ENCODE measurements at places on chromosomes 11 and 22.

DNA sequence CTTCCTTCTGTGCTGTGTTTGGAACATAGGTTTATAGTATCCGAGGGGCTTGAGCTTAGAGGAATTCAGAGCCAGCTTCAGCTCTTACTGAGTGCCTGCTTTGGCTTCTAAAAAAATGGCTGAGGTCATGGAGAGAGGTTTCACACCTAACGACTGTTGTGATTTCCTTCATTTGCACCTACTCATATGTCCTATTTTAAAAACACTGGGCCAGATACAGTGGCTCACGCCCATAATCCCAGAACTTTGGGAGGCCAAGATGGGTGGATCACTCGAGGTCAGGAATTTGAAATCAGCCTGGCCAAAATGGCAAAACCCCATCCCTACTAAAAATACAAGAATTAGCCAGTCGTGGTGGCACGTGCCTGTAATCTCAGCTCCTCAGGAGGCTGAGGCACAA is 38.3 kb upstream of the SYT13 start:
- DNase-seq: no peak

GRCh38 chr11:8192016-8192895 is 23.4 kb upstream of the RIC3 start:
- peak; percentile 91 for DNase-seq

DNA sequence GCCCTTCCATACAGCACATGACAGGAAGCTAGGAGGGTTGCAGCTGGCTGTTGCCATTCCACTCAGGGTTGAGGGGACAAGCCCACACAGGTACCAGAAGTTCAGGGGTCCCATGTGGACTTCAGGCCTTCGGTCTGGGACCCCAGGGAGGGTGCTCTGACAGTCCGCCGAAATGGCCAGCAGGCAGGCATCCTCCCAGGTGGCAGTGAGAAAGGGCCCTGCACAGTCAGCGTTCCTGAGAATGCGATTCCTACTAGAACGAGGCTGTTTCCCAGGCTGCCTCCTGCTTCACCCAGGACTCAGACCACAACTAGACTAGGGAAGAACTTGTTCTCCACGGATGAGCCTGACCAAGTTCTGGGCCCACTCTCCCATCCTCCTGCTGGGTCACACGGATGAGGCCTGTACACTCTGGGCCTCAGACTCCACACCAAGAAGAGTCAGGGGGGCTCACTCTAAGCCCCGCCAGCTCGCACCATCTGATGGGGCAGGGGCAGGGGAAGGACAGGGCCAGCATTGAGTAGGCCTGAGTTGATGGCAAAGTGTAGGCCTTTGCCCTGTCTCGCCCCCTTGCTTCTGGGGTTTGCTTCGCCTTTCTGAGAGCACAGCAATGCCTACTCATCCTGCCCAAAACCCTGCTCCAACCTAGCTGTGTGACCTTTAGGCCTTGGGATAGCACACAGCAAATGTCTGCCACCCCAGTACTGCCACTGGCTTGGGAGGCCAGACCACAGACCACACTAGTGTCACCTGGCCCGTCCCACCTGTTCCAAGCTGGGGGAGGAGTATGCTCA is 14.0 kb downstream of the KCNQ1OT1 start:
- DNase-seq: peak; percentile 45

DNA sequence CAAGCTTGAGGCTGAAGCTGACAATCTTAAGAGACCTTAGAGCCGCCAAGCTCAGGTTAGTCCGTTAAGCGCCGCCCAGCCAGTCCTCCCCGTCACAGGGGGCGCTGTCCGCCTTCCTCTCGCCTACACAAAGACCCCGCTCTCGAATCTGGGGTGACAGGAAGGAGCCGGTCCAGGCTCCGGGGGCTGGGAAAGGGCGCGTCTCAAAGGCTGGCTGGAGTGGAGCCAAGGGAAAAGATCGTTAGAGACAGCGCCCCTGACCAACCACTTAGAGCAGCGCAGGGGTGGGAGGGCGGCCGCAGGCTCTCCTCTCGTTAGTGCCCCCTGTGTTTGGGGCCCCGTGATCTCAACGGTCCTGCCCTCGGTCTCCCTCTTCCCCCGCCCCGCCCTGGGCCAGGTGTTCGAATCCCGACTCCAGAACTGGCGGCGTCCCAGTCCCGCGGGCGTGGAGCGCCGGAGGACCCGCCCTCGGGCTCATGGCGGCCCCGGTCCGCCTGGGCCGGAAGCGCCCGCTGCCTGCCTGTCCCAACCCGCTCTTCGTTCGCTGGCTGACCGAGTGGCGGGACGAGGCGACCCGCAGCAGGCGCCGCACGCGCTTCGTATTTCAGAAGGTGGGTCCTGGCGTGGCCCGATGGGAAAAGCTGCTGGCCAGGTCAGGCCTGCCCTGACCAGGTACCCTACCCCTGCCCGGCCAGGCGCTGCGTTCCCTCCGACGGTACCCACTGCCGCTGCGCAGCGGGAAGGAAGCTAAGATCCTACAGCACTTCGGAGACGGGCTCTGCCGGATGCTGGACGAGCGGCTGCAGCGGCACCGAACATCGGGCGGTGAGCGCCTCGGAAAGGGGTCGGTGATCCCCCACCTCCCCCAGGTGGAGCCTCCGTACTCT is at the start of gene MUS81:
TSS of gene MUS81 (plus strand) at position 156 of the 887 bp plus-strand sequence. CDS start at position 477, 321 bp downstream.
- peak; percentile 98 for DNase-seq

GRCh38 chr11:57773026-57773598 is 11.5 kb downstream of the CTNND1 start:
- DNase-seq: peak; percentile 62

GRCh38 chr11:68041617-68042218 is 2.9 kb downstream of the TCIRG1 start:
- DNase-seq: no peak

DNA sequence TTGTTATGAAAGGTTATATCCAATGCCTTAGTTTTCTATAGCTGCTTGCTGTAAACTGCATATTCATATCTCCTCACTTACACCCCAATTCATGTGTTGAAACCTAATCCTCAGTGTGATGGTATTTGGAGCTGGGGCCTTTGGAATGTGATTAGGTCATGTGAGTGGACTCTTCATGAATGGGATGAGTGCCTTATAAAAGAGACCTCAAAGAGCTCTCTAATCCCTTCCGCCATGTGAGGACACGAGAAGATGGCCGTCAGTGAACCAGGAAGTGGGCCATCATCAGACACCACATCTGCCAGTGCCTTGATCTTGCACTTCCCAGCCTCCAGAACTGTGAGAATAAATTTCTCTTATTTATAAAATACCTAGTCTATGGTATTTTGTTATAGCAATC is 79.3 kb downstream of the CYP2R1 start:
- DNase-seq: no peak

GRCh38 chr11:10777806-10778205 is 26.8 kb downstream of the CTR9 start:
- no peak for DNase-seq

DNA sequence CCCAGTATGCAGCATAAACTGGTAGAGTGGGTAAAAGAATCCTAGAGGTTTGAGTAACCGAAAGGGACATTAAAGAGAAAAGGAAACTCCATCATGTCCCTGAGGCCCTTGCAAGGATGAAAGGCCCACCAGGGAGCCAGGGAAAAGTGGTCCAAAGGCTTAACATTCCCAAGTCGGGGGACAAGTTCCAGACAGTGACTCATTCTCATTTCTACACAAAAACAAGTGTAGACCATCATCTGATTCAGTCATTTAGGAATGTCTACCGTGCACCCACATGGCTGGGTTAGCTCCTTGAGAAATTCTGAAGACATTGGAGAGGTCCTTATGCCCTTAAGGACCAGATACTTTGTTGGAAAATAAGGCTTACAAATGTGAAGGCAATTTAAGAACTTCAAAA is 4.8 kb upstream of the NOX4 start:
- peak; percentile 97 for DNase-seq

- DNase-seq: no peak
These were observed 33.6 kb downstream of the ASRGL1 start for GRCh38 chr11:62370743-62371440.

DNA sequence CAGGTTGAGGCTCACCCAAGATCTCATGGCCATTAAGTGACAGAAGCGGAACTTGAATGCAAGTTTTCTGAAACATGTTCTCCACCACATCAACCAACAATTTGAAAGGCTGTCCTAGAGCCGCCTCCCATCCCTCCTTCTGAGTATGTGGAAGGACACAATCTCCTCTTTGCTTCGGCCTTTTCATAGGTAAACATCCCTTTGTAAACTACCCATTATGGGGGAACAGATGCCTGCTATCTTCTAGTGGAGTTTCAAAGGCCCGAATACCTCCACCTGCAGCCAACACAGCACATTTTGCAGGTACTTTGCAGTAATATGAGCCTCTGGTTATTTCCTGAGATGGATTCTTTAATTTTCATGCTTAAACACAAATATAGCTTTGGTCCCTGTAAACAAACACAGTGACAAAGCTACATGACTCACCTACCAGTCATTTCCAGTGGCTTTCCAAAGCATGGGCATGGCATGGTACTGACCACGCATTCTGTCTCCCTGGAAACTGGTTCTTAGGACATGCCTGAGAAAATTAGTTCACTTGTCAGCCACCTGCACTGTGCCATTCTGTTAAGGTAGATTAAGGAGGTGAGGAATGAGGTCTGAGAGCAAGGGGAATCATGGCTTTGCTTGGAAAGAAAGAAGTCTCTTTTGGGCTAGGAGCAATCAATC is 60.2 kb downstream of the EHF start:
- DNase-seq: peak; percentile 84

- no peak for DNase-seq
These were observed 15.1 kb upstream of the SMIM38 start for GRCh38 chr11:69140635-69141034.

DNA sequence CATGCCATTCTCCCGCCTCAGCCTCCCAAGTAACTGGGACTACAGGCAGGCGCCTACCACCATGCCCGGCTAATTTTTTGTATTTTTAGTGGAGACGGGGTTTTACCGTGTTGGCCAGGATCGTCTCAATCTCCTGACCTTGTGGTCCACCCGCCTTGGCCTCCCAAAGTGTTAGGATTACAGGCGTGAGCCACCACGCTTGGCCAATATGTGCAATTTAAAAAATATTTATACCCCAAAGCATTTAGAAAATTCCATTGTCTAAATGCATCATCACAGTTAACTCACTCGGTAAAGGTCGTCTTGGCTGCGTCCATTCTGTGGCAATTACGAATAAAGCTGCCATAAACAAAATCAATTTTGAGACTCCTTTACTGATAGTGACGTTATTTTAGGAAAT is 36.2 kb downstream of the EP300 start:
- DNase-seq: no peak

DNA sequence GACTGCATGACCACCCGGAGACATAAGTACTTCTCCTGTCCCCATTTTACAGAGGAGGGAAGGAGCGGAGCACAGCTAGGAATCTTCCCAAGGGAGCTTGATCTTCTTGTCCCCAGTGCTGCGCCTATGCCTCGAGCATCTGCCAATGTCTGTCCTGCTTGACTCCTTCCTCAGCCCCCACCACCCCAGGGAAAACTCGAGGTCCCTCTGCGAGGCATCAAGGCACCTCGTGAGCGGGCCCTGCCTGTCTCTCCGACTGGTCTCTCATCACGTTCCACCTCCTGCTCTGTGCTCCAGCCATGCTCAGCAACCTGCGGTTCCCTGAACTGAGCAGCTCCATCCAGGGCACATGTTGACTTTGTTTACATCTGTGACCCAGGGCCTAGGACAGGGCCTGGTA is 2.5 kb downstream of the NCF4 start:
- no peak for DNase-seq

DNA sequence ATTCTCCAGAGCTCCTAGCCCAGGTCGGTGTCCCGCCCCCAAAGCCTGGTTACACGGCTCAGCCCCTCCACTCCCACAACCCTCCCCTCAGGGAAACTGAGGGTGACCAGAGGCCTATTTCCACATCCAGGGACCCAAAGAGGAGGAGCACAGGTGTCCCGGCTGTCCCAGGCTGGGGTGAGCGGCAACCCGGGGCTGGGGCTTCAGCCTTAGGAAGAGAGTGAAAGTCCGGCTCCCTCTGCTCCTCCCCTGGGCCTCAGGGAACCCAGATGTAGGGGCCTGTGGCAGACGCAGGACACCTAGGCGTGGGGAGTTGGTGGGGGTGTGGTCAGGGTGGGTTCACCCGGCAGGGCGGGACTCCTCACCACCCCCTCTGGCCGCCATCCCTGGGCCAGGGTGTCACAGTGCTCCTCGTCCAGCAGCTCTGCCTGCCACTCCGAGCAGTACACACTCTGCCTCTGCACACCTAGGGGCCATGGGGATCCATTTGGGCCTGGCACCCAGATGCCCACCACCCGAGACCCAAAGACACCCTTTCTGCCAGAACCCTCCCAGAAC is 63.1 kb downstream of the ARFGAP3 start:
- DNase-seq: peak; percentile 51

DNA sequence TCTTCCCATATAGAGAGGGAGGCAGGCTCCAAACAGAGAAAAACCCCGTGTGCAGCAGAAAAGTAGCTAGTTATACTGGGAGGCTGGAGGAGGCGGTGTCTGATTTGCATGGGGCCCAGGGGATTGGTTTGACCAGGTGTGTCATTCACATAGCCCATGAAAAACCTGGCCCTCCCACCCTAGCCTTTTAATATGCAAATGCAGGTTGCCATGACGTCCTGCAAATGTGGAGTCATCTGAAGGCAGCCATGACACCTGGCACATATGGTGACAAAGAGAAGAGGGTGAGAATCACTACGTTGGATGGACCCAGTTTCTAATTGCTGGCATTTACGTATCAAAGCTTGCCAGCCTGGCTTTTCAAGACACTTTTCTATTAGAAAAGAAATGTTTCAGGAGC is 57.8 kb downstream of the FAM181B start:
- no peak for DNase-seq

GRCh38 chr11:115556984-115557383 is 52.8 kb upstream of the CADM1 start:
- DNase-seq: peak; percentile 18
